ENCODE measurements at places on chromosomes 2 and 18.

- DNase-seq: no peak
Observed at GRCh38 chr2:129877795-129878775, 101.4 kb upstream of the RAB6C start.

DNA sequence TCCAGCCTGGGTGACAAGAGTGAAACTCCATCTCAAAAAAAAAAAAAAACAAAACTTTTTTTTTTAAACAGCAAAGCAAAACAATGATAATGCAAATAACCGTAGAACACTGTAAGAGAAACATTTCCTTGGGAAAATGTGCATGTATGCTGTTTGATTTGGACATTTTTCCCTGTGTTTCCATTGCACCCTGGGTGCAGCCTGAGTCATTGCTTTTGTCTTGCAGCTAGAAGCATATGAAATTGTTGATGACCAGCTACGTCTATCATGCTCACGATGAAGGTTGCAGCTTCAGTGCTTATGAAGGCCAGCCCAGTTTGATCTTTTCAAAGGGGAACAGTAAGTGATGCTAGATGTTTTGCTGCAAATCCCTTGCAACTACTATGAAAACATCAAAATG, 41.5 kb downstream of the MOGAT1 start:
- no peak for DNase-seq

GRCh38 chr2:100237770-100238169, 84.5 kb downstream of the LONRF2 start:
- DNase-seq: no peak

DNA sequence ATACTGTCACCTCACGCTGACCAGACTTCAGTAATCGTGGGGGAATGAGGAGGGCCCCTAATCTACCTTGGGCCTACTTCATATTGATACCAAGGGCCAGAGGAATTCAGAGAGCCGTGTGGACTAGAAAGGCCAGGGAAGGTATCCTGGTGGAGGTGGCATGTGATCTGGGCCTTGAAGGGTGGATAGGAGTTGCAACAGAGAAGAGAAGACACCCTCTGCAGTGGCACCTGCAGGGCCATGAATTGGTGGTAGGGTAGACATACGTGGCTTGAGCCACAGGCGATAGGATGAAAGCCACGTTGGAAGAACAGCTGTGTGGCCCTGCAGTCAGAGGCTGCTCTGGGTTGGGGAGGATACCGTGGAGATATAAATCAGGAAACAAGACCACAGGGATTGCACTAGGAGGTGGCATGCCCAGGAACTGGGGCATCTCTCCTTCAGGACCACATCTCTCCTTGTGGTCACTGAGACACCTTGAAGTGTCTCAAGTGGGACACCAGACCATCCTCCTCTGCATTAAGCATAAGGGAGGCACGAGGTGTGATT, 141.4 kb downstream of the CYP26B1 start:
- DNase-seq: no peak

- DNase-seq: no peak
Observed at GRCh38 chr2:176088048-176088936, 4.2 kb upstream of the HOXD13 start.

GRCh38 chr2:64639691-64640090, 14.0 kb downstream of the SERTAD2 start:
- DNase-seq: no peak

- no peak for DNase-seq
Observed at GRCh38 chr2:23221901-23222300, 163.1 kb upstream of the KLHL29 start.

- no peak for DNase-seq
Observed at GRCh38 chr18:22691946-22692710, 241.0 kb upstream of the RBBP8 start.

GRCh38 chr2:17736989-17737388, 16.6 kb downstream of the SMC6 start:
- DNase-seq: no peak

GRCh38 chr18:73758446-73758845, 389.2 kb downstream of the FBXO15 start:
- DNase-seq: no peak

GRCh38 chr2:28269019-28269784, 123.5 kb upstream of the FOSL2 start:
- no peak for DNase-seq

DNA sequence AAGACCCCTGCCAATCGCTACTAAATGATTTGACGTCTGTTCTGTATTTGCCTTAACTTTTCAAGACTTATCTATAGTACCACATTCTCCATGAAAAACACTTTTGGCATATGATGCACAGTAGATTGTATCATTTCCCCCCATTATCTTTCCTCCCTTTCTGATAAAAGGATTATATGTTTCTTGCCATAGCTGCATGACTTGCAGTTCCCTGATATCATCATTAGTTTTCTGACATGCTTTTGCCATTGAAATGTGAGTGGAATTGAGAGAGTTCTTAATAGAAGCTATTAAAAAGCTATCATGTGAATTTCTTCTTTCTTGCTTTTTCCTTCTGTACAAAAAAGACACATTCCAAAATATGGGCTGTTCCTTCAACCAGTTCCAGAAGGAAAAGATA, 130.3 kb downstream of the TMEFF2 start:
- no peak for DNase-seq

- no peak for DNase-seq
Observed at GRCh38 chr18:72849671-72850070, 18.1 kb downstream of the NETO1 start.

DNA sequence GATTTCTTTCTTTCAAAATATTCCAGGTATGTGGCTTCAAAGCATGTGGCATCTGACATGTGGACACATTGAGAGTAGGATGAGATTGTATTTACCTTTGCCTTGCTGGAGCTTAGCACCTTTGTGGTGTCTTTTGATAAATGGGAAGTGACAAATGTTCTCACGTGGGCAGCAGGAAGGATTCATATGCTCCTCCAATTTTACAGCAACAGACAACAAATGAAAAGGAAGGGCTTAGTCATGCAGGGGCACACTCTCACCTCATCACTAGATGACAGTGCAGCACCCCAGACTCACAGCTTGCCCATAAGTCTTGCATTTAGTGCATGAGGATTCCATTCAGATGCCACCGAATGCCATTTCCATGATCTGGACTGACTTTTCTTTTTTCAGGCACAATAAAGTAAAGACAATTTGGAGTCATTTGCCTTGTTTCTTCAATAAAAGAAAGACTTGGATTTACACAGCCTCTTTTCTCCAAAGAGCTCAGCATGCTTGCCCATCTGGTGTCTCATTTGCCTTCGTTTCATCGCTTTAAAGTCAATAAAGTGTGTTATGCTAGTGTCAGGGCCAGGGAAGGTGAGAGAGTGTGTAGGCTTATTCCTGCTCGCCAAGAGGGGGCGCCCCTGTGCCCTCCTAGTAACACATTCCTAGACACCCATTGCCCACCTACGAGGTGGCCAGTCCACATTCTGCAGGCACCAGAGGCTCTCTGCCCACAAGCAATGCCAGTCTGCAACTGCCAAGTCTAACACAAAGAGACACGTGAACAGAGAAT, 39.6 kb upstream of the DAPL1 start:
- no peak for DNase-seq

DNA sequence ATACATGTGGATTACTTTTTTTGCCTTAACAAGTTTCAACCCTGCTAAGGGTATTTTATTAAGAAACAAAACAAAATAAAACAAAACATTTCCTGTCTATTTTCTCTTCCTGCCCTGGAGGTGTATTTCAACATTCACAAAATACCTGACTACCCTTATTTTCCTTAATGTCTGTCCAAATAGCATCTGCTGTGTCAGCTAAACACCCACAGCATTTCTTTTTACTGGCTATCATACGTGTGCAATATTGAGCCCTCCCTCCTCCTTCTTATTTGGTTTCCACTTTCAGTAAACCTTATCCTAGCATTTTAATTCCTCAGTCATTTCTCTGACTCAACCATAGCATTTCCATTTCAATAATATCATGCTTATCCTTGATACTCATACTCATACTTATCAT, 1420.0 kb upstream of the ZEB2 start:
- DNase-seq: no peak

- DNase-seq: peak; percentile 57
Observed at GRCh38 chr2:218322768-218323525, 30.6 kb upstream of the TMBIM1 start.

DNA sequence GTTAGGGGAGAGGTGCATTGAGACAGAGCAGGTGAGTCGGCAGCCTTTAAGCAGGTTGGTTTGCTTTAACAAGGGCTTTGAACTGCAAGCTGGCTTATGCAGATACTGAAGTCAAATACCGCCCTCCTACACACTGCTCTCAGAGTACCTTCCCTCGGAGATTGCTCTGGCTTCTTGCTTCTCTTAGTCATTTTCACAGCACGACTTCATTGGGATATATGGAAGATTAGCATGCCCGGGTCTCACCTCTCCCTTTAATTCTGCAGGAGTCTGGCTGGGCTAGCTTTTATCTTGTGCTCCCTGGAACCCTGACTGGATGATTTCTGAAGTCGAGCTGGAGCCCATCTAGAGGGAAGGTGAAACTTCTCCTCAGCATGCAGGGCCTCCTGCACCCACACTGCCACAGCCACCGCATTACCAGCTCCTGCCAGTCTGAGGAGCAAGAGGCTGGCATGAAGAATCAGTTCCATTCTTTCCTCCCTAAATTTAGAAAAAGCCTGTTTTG, 395.5 kb upstream of the HNRNPA3 start:
- no peak for DNase-seq

GRCh38 chr2:48715956-48716355, 39.6 kb downstream of the LHCGR start:
- DNase-seq: no peak

- no peak for DNase-seq
Observed at GRCh38 chr2:186031229-186031628, 292.6 kb downstream of the FSIP2 start.

GRCh38 chr2:70440621-70441020, 113.0 kb downstream of the TGFA start:
- DNase-seq: peak; percentile 38

DNA sequence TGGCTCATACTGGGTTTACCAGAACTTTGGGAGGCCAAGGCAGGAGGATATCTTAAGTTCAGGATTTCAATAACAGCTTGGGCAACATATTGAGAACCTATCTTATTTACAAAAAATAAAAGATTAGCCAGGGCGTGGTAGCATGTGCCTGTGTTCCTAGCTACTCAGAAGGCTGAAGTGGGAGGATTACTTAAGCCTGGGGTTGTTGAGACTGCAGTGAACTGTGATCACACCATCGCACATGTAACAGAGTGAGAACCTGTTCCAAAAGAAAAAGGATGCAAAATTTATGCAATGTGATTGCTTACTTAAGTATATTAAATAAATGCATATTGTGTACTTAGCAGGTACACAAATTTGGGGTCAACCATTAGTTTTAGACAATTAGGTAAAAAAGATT, 768.9 kb upstream of the CDH7 start:
- no peak for DNase-seq

- no peak for DNase-seq
Observed at GRCh38 chr2:235535423-235536130, 41.7 kb downstream of the AGAP1 start.

DNA sequence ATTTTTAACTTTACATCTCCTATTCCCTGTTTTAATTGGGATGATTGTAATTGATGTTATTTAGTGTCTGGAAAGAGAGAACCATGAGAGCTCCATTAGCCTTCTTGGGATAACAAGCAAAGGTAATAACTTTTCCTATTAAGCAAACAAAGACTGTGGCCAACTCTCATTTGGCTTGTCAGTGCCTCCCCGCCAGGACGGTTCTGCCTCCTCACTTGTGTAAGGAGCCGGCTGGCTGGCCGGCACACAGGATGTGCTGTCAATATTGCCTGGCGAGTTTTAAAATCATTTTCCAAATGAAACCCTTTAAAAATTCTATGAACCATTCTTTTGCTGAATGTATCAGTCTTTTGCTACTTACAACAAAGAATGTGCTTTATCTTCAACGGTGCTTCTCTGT, 898.3 kb downstream of the CPS1 start:
- no peak for DNase-seq

DNA sequence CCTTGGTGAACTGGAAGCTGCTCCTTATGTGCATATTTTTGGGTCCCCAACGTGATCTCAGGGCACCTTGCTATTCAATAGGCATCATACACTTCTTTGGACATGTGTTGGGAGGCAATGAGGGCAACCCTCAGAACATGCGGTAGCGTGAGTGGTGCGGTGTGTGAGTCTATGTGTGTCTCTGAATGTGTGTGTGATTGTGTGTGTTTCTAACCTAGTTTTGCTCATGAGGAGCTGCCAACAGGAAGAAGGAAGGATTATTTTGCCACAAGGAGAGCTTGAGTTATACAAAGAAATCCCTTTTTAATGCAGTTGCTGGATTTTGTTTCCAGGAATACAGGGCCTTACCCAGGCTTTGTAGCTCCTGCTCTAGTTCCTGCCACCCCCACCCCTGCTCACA, 75.8 kb upstream of the ITGA6 start:
- DNase-seq: no peak

- DNase-seq: peak; percentile 72
Observed at GRCh38 chr2:234288974-234289455, 207.9 kb downstream of the ARL4C start.

- DNase-seq: no peak
Observed at GRCh38 chr2:68425503-68425902, 41.6 kb downstream of the FBXO48 start.

DNA sequence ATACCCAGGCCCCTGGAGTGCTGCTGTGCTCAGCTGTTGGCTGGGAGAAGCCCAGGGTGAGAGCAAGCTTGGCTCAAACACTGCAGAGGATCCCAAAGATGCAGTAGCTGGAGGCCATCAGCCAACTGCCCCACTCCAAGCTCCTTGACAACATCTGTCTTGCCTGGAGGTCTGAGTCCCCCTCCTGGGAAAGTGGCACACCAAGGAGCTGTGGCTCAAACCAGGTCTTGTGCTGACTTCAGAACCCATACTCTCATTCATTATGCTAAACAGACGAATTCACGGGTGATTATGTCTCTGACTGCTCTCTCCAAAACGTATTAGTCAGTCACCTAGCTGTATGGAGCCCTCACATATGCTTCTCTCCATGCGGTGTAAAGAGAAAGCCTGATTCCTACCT, 206.1 kb downstream of the TTC32 start:
- DNase-seq: no peak

GRCh38 chr18:5982332-5982731, 87.0 kb upstream of the TMEM200C start:
- DNase-seq: no peak

- no peak for DNase-seq
Observed at GRCh38 chr18:2325308-2325849, 245.9 kb downstream of the METTL4 start.

DNA sequence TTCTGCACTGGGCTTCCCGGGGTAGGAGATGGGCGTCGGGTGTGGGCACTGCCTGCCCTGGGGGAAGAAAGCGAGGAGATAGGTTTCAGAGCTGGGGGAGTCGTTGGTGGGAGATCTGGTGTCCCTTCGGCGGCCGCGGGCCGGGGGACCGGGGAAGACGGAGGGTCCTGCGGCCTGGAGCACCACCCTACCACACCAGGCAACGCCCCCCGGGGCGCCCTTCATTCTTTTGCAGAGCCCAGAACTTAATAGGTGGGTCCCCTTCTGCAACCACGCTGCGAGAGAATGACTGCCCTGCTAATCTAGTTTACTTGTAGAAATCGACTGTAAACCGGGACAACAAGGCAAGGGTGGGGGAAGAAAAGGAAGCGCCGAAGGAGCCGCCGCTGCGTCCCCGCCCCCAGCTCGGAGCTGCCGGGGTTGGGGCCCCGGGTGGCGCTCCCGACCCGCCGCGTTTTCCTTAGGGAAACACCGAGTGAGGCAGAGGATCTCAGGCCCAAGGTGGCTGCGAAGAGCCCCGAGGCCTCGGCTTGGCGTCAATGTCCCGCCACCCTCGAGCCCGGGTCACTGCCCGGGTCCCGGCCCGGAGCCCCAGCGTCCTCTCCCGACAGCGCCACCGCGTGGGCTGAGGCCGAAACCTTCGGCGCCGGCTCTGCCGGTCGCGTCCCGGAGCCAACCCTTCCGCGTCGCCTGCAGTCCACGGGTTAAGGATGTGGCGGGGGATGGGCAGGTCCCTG, 5.4 kb upstream of the SATB2 start:
- peak; percentile 29 for DNase-seq

Measured in CD4-positive, alpha-beta T cell treated with Interferon gamma for 1 hour (primary cell).